ENCODE measurements at places on chromosomes 4 and X.

DNA sequence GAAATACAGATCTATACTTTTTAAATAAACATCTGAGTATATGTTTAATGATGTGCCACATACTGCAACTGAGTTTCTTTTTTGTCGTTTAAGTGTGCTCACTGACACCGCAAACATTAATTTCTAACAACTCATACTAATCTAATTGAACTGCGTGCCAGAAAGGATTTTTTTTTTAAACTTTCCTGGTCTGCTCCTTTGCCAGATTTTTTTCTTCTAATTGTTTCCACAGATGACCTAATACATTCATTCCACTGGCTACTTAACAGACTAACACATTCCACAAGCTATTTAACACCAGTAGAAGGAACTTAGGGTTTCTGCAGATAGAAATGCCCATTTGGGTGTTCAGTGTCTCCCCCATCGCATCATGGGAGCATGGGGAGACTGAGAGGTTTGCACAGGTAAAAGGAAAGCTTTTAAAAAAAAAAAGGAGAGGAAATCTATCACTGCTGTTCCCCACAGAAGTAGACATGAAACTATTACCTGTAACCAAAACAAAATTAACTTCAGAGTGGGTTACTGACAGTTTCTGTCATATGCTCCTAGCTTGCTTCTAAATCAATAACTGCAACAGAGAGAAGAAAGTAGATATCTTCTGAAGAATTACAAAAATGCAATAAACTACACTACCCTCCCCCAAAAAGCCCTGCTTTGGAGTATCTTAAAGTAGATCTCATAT is 31.6 kb downstream of the SH3KBP1 start:
- peaks cover 38% of the 10 kb centered on the region for H3K4me1 ChIP-seq
- no peaks in the 10 kb centered on the region for H3K36me3 ChIP-seq
- H3K27me3 ChIP-seq, result no peaks in the 10 kb centered on the region
- no peak overlapping the region for H3K4me3 ChIP-seq
- no peak for DNase-seq

- H3K27ac ChIP-seq, result no peak overlapping the region
- no peaks in the 10 kb centered on the region for H3K4me1 ChIP-seq
Measured at GRCh38 chr4:26088433-26088928, 174.5 kb downstream of the SMIM20 start.

- no peak for DNase-seq
- H3K27ac ChIP-seq, result no peak overlapping the region
- no peaks in the 10 kb centered on the region for H3K27me3 ChIP-seq
- H3K36me3 ChIP-seq, result no peaks in the 10 kb centered on the region
- H3K4me3 ChIP-seq, result no peak overlapping the region
Measured at GRCh38 chrX:56219700-56220099, 12.5 kb upstream of the KLF8 start.

- peaks cover 18% of the 10 kb centered on the region for H3K4me1 ChIP-seq
- H3K27me3 ChIP-seq, result no peaks in the 10 kb centered on the region
- no peak overlapping the region for H3K27ac ChIP-seq
- peak; percentile 17 for DNase-seq
- H3K36me3 ChIP-seq, result no peaks in the 10 kb centered on the region
Measured at GRCh38 chr4:142845293-142846107, 601 bp downstream of the INPP4B start.

DNA sequence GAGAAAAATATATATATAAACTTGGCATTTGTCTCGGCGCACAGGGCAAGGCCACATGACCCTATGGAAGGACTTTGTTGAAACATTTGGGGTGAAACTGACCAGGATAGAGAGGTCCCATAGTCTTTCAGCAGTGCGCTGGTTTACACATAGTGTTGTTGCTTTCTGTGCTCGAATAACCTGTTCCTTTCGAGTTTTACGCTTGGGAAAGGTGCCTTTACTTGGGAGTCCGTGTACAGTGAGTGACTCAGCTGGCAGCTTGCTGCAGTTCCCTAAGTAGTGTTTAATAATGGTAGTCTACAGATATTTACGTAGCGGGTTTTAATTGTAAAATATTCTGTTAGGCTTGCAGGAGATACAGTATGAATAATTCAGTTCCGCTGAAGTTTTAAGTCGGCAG is 578 bp downstream of the APOOL start:
- H3K27ac ChIP-seq, result peak overlapping the region; percentile 55
- H3K36me3 ChIP-seq, result no peaks in the 10 kb centered on the region
- no peaks in the 10 kb centered on the region for H3K4me1 ChIP-seq
- H3K27me3 ChIP-seq, result no peaks in the 10 kb centered on the region
- DNase-seq, result no peak

DNA sequence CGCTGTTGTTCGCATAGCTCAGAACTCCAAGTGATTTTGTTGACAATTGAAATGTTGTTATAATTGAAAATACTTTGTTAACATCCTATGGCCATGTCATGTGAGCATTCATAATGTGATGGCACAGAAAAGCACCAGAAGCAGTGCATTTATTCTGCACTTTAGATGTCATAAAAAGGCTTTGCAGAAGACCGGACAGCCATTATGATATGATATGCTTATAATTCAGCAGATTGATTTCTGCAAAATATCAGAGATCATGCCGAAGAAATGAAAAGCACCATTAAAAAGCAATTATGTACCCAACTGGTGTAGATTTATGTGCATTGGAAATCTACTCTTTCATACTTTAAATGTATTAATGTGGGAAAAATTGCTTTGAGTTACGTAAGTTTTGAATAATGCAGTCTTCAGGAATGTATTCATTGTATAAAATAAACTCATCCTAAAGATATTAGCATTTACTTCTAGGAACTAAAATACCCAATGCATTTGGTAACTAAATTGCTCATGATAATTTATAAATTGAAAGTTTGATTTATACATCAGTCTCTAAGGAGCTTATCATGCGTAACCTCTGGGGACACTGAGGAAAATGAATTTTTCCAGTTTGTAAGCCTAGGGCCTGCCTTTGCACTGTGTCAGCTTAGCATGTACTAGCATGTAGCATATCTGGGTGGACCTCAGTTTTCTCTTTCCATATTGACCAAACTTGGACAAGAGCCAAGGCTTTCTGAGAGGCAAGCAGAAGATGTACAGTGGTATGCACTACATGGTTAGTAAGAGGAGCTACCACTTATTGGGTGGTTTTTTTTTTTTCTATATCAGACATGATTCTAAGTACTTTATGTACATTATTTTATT is 43.6 kb downstream of the TLR10 start:
- H3K36me3 ChIP-seq, result no peaks in the 10 kb centered on the region
- no peak overlapping the region for H3K27ac ChIP-seq
- no peak for DNase-seq
- peaks cover 2% of the 10 kb centered on the region for H3K4me1 ChIP-seq
- H3K27me3 ChIP-seq, result no peaks in the 10 kb centered on the region

All from thymus (tissue), 14 donors.